ENCODE measurements at places on chromosomes 7 and 10.

DNA sequence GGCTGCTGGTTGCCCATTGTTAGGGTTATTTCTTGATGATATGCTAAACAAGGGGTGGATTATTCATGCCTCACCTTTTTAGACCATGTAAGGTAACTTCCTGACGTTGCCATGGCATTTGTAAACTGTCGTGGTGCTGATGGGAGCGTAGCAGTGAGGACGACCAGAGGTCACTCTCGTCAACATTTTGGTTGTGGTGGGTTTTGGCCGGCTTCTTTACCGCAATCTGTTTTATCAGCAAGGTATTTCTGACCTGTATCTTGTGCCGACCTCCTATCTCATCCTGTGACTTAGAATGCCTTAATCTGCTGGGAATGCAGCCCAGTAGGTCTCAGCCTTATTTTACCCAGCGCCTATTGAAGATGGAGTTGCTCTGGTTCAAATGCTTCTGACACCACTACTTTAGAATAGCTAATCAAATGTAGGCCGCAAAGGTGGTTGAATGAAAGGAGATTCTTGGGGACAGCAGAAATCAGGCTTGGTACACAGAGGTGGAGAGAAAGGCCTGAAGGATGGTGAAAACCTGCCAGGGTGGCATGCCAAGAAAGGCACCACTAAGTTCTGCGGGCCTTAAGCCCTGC is 17.9 kb upstream of the SMO start:
- no peak for DNase-seq

DNA sequence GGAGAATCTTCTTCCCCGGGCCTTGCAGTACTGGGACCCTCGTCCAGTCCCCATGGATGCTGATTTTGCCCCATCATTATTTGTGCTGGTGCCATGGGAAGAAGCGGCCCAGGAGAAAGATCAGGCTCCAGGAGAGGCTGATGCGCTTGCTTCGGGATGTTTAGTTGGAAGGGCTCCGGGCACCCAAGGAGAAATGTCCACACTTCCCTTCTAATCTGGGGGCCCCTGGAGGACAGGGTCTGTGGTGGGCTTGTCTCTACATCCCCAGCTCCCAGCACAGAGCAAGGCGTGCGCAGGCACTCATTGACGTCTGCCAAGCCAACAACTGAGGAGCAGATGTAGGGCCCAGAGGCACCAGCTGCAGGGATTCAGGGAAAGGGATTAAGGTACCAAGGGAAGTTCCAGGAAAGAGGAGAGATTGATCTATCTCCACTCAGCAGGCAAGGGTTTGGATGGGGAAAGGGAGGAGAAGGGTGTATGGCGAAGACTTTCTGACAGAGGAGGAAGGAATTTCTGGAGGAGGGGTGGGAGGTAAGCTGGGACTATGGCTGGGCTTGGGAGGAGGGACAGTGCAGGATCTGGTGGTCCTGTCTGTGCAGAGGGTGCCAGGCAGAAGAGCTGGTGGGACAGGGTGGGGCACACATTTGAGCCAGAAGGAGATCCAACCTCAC is 38.7 kb upstream of the LEP start:
- DNase-seq = no peak

DNA sequence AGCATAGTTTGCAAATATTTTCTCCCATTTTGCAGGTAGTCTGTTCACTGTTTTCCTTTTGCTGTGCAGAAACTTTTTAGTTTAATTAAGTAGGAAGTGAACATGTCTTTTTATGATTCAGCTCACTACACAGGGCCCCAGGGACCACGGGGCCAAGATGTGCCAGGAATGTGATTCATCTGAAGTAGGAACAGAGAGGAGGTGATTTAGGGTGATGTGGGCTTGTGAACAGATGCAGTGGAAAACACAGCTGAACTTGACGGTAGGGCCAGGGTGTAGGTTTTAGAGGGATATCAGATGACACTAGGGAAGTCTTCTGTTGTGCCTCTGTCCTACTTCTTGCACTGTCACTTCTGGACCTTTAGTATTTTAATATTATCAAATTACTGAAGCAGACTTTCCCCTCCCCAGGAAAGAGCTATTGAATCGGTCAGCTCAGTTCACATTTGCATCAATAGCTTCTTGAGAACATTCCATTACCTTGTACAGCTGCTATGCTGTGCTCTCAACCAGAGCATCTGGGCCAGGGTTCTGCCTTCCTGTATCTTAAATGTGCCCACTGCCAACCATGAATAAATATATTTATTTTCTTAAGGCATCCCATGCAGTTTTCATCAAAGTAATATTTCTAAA is 96.9 kb downstream of the OSBPL3 start:
- no peak for DNase-seq

GRCh38 chr10:58797356-58797755 is 284.7 kb downstream of the BICC1 start:
- no peak for DNase-seq

DNA sequence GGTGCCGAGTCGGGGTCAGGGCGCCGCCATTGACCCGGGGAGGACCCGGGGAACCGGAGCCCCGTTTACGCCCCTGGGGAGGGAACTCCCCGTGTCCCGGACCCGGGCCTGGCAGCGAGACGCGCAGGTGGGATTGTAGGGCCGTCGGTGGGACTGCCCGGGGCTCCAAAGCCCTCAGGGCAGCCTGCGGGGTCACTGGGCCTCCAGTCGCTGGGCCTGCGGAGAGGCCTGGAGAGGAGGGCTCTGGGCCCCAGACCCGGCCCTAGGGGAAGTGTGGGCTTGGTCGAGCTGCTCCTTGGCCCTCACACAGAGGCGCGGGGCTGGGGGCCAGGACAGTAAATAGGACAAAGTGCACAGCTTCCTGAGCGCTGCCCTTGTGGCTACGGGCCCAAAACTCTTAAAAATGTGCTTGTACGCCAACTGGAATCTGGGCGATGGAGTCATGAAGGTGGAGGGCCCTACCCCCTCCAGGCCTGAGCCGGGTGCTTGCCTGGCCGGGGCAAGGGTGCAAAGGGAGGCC is 657 bp downstream of the ECHDC3 start:
- DNase-seq = no peak

DNA sequence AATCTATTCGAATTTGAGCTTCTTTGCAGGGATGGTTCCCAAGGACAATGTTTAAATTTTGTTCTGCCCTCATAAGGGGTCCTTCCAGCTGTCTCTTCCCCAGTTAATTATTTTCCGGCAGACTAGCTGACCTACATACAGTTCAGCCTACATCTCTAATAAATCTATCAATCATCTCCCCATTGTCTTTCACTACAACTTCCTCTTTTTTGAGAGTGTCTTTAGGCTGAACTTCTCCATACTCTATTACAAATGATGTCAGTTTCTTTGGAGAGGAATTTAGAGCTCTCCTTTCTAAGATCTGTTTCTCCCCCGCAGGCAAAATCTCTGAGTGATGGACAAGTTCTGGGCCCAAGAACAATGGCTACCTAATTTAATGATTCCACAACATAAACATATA is 122.2 kb downstream of the PCLO start:
- DNase-seq = no peak
